ENCODE measurements at places on chromosomes 7 and 10.

DNA sequence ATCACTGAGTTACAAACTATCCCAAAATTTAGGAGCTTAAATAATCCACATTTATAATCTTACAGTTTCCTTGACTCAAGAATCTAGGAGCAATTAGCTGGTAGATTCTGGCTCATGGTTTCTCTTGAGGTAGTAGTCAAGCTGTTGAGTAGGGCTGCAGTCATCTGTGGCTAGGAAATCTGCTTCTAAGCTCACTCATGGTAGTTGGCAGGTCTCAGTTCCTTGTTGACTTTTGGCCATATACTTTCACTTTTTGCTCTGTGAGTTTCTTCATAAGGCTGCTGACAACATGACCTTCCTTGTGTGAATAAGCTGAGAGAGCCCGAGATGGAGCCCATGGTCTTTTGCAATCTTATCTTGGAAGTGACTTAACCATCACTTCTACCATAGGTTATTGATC is 10.8 kb upstream of the ETV1 start:
- DNase-seq = peak; percentile 93

DNA sequence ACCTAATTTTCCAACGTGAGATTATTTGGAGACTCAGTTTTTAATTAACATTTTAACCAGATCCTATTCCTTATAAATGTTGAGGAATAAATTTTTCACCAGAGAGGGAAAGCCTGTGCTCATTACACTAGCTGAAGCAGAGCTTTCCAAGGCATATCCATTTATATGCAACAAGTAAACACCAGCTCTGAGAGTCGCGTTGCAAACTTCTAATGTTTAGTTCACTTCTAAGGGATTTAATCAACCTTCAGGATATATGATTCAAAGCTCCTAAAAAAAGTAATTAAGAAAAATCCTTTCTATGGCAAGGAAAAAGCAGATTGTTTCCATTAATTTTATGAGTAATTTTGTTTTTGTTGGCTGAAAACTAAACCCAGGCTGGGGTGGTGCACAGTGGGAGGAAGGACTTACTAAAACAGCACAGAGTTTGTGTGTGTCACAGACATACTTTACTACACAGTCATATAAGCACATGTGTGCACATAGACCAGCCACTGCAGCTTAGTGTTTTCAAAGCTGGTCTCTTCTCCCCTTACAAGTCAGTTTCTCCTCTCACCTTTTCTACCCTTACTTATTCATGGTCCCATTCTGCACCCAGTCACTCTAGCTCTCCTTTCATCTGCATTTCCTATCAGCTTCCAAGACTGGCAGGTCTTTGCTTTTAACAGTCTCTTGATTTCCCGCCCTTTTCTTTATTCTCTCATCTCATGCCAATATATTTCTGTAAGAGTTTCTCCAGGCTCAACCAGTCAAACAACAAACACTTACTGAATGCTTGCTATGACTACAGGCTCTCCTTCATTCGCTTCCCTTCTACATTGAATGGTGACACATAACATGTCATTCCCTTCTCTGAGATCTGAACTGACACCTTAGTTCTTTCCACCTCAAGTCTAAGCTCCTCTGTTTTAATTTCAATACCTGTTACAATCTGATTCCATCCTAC is 81.1 kb upstream of the FZD1 start:
- no peak for DNase-seq

GRCh38 chr10:71285986-71286385 is 33.1 kb upstream of the SLC29A3 start:
- no peak for DNase-seq

- no peak for DNase-seq
Observed at GRCh38 chr10:16292366-16292765, 144.4 kb upstream of the PTER start.

GRCh38 chr10:70549351-70549961 is 53.1 kb downstream of the PRF1 start:
- DNase-seq = no peak

Measured in MV-4-11 (cell line).